AG09309 (cell line): ENCODE measurements at places on chromosomes 6 and 20.

GRCh38 chr6:149777624-149778023, 28.1 kb downstream of the PCMT1 start:
- no peak for DNase-seq

DNA sequence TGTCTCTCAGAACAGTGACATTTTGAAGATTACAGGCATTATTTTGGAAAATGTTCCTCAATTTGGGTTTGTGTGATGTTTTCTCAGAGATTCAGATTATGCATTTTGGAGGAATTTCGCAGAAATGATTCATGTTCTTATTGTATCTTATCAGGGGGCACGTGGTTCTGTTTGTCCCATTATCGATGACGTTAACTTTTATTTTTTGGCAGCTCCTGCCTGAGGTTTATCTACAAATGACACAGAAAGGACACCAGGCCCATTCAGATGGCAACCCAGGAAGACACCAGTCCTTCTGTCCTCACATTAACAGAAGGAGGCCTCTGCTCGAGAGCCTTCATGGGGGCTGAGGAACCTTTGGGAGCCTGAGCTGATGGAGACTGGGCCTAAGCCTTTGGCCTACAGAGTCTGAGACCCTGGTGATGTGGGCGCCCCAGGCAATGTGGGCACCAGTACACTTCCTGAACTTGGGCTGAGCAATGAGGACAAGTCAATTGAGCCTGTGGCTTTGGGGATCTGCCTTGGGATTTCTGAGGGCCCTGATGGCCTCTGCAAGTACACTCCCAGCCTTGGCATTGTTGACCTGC, 41.2 kb upstream of the EZR start:
- DNase-seq: no peak

- no peak for DNase-seq
These were observed 9.3 kb upstream of the FKBP1A start for GRCh38 chr20:1402149-1402548.

DNA sequence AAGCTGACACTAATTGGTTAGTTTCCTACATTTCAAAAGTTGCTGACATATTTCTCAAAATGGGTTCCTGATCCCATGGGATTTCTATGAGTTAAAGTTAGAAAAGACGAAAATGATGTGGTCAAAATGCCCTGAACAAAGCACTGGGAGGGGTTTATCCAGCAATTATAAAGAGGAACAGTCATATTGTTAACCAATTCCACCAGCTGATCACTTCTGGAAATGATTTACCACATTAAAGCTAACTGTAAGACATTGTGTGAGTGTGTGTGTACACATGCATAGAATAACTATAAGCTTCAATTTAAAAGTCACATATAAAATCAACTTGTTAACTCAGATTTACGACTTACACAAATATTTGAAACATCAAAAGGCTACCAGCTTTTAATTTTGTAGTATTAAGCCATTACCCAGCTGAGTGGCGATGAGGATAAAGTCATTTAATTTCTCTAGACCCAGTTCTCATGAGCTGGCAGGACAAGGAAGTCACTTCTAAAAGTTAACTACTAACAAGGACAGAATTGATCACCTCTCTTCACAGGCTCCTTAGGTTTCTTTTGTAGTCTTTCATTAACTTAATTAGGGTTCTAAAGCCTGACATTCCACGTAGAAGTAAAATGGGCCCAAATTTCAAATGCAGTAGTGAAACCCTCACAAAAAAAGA, 40.4 kb downstream of the MAN1A1 start:
- no peak for DNase-seq

- peak; percentile 25 for DNase-seq
These were observed 257.7 kb upstream of the CDYL start for GRCh38 chr6:4518506-4518905.

DNA sequence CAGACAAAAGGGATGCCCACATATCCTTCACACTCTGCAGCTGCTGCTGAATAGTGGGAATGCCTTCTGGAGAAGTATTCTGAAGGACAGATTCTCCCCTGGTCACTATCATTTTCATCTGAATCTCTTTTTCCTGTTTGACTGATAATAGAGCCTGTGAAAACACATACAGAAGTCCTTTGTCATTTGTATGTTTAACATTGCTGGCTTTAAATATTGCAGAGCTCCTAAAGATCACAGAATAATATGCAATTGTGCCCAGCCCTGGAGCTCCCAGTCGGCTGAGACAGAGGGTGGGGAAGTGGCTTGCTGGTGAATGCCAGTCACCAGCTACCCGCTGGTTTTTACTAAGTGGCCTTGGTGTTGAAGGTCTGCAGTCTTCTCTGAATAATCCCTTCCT, 272.3 kb downstream of the SYNE1 start:
- no peak for DNase-seq

GRCh38 chr6:7541175-7542064, at the start of gene DSP:
DSP (plus strand) TSS chr6:7541671; CDS start chr6:7541916, 245 bp downstream.
- DNase-seq: no peak

- no peak for DNase-seq
These were observed 288.9 kb downstream of the PREX1 start for GRCh38 chr20:48538856-48539255.

DNA sequence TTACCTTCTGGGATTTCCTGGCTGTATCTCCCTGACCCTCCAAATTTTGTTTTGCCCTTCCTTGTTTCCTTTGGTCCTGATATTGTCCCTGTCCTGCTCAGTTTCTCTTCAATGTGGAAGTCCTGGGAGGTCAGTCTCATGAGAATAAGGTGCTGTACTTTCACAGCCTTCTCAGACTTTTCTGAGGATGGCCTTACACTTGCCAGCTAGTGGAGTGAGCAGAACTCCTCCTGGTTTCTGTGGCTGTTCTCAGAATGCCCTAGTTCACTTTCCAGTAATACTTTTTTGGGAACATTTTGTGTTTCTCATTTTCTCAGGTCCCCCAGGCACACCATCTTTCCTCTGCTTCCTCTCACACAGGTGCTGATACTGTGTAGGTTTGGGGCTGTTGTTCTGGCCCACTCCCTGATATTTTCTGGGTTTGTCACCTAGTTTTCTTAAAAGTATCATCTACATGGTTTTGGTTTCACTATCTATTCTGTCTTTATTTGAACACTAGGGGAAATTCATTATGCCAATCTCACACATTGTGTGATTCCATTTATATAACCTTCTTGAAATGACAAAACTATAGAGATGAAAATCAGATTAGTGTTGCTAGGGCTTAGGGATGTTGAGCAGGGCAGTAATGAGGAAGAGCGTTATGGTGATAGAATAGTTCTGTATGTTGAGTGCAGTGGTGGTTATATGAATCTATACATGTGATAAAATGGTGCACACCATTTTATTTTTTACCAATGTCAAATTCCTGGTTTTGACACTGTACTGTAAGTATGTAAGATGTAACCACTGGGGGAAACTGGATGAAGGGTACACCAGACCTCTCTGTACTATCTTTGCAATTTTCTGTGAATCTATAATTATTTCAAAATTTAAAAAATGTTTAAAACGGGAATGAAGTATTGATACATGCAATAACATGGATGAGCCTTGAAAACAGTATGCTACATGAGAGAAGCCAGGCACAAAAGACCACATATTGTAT, 27.2 kb upstream of the BRPF3 start:
- no peak for DNase-seq

DNA sequence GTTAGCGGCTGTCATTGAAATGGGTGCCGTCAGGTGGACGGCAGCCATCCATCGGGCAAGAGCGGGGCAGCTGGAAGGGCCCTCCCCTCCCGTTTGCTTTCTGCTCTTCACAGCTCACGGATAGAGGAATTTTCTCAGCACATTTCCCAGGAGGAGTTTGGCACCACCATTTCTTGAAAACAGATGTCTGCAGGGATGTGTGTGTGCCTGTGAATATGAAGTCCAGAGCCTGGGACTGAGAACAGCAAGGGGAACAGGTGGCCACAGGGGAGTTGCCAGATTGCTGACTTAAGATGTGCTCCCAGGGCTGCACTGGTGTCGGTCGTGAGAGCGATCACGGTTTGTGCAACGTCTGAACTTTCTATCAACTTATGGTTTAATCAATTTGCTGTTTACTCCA, 22.1 kb upstream of the ECI2 start:
- no peak for DNase-seq

- DNase-seq: peak; percentile 23
These were observed 15.8 kb upstream of the RBPJL start for GRCh38 chr20:45290677-45291355.

DNA sequence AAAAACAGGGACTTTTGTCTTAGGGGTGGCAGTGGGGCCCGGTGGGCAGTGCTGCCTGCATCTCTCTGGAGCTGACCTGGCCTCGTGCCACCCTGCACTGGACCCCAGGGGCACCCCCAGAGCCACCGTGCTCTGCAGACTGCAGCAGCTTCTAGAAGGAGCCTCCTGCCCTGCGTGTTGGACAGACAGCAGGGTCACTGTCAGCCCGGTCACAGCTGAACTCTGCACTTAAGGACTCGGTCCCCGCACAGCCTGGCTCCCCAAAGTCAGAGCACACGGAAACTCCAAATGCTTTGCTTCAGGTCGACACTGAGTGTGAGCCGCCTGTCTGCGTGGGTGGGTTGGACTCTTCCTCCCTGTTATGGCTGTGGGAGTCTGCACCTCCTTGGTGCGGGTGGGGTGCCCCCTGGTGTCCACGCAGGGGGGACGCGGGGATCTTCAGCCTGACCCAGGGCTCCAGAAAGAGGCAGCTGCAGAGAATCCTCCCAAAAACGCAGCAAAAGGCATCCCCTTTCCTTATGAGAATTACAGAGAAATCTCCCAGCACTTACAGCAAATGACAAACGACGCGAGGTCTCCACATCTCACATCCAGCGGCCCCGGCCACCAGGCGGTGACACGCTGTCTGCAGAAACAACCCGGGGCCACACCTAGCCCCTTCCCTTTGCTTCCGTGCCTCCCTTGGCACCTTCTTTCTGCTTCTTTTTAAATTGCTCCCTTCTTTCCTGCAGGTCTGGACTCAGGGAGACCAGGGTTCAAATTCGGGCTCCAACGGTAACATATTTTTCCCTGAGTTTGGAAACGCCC, 36.3 kb upstream of the DACT2 start:
- no peak for DNase-seq

DNA sequence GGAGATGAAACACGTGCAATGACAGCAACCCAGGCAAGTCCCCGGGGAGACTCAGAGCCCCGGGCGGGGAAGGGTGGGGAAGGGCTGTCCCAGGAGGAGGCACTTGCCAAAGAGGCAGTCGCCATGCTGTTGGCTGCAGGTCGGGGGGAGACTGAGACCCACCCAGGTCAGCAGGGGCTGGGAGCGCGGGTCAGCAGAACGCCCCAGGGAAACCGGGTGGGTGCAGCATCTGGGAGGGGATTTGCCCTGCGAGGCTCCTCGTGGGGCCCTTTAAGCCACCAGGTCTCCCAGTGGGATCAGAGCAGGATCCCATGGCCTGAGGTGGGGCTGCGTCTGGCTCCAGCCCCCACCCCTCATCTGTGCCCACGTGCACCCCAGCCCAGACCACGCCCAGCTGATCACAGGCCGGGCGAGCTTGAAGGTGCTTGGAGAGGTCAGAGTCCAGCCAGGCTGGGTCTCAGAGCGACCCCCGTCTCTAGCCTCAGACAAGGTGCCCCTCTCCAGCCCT, 65.5 kb downstream of the YTHDF1 start:
- DNase-seq: no peak

DNA sequence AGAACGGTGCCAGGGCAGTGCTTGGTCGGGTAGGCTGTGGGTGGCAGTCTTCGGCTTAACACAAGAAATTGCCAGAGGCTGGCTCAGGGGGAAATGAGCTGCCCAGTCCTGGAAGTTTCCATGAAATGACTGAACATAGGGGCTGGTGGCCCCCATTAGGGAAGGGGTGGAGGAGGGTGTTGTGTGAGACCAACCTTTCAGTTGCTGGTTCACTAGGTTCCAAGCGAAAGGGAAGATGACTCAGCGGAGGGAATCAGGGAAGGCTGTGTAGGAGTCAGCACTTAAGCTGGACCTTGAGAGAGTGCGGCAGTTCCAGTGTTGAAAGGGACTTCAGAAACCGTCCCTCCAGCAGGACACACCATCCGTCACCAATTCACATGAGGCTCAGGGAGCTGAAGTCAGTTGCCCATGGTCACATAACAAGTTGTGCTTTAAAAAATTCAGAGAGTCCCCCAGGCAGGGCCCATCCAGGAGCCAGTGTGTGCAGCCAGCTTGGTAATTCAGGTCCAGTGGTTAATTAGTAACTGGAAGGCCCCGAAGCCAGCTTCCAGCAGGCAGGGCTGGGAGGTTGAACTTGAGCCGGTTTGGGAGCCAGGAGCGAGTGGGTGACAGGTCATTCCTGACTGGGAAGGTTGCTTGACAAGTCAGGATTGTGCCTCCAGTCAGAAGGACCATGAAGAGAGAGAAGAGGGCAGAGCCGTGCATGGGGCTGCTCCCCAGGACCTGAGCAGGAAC, at the start of gene SGK2:
SGK2 (plus strand) TSS at position 616 of the 735 bp plus-strand sequence. CDS start 7,469 bp downstream, outside the sequence.
- no peak for DNase-seq

- DNase-seq: no peak
These were observed 278.8 kb downstream of the CDC5L start for GRCh38 chr6:44666324-44666723.

DNA sequence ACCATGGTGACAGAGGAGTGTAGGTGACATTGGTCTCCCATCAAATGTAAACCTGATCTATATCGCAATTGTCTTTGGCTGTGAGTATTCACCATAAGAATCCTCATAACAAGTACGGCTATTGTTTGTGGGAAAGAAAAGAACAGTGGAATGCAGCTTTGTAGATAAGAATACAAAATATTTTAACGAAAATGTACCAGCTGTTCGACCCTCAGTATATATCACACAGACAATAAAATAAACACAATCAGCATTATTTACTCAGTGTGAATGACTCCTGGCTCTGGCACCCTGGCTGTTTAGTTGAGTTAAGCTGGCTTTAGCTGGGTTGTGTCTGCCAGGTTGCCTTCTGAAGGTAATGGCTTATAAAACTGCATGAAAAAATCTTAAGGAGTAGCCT, 43.4 kb downstream of the SNRNP48 start:
- no peak for DNase-seq

GRCh38 chr20:62668441-62669027, 26.2 kb downstream of the SLCO4A1 start:
- peak; percentile 20 for DNase-seq

GRCh38 chr6:103081876-103082630, 1688.5 kb downstream of the GRIK2 start:
- DNase-seq: no peak

DNA sequence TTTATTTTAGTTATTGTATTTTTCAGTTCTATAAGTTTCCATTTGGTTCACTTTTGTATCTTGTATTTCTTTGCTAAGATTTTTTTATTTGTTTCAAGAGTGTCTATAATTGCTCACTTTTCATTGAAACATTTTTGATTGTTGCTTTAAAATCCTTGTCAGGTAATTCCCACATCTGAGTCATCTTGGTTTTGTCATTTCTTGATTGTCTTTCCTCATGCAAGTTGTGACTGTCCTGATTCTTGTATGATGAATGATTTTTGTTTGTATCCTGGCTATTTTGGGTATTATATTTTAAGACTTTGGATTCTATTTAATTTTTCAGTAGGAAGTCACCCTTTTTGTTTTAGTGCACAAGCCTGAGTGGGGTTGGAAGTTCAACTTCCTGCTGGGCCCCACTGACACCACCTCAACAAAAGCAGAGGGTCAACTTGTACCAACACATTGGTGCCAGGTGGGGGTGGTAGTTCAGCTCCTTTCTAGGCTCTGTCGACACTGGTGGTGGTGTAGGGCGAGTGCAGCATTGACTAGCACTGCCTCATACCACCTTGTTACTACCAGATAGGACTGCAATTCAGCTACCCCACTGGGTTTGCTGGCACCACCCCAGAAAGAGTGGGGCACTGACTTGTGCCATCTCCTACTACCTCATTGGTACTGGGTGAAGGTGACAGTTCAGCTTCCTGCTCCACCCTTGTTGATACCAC, 8.8 kb downstream of the RSPH3 start:
- DNase-seq: no peak
